ENCODE measurements at places on chromosomes 1 and 21.

- no peak for DNase-seq
These were observed 19.0 kb upstream of the PTPN14 start for GRCh38 chr1:214570442-214570841.

DNA sequence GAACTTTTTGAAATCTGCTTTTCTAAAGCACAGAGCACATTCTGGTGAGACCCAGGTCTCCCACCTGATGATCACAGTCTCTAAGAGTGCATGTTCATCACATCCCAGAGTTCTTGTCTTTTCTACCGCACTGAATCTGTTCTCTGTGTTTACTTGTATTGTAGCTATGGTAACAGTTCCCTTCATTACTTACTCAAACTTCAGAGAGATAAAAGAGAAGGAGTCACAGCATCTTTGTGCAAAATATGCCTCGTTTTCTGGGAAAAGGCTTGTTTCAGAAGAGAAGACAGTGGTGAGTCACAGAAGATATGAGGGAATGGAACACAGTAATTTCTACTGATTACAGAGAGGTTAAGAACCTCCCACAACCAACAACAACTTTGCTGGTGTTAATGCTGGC lies 580.6 kb downstream of the PLA2G4A start:
- no peak for DNase-seq

GRCh38 chr1:38285807-38286530 lies 239.4 kb upstream of the POU3F1 start:
- DNase-seq: no peak

DNA sequence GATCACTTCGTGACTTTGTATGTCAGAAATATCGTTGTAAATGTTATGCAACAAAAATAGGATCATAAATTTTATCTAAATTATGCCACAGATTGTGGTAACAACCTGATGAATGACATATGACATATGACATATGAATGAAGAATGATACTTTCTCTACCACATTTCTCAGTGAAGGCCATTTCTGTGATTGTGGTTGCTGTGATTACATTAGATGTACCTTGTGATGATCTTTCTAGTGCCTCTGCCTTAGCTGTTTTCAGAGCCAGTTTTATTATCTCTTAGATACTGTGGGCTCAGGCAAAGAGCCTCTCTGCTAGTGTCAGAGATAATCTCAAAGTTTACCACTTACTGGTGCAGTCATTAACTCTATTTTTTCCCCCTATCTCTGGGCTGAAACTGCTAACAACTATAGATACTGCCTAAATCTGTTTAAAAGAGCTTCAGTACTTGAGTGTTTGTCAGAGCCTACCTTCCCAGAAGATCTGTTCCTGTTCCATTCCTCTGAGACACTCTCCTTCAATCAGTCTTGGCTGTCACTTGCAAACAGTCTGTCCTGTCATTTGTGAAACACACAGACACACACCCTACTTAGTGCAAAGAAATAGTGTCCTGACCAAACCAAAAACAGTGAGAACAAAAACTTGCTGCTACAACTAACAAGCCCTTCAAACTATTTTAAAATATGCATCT lies 55.5 kb downstream of the HMCN1 start:
- DNase-seq: no peak

DNA sequence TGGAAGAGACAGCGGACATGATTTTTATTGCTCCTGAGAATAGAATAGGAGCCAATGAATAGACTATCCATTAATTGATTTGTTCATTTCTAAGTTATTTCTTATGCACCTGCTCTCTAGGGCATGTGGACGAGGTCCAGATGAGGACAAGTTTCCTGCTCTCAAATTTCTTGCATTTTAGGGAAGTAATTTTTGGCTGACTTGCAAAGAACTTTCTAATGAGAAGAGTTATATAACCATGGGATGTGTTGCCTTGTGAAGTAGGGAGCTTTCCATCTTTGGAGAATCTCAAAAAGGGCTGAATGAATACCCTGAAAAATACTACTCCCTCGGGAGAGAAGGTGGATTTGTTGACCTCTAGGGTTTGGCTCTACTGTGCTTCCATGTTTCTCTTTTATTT lies 243.0 kb downstream of the KIF26B start:
- DNase-seq: no peak

DNA sequence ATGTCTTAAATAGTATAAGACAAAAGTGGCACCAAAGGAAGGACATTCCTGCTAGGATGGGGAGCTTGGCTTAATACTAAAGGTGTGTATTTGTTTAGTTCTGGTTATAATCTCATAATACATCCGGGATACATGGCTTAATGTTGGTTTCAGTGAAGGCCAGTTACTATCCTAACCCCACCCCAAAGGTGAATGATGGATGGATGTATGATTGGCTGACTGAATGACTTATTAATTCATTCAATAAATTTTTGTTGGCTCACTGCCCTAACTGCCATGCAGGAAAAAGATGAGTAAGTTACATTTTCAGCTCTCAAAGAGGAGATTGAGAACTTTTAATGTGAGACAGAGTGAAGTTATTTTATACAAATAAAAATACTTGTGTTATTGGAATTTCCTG lies 52.2 kb downstream of the PHACTR4 start:
- no peak for DNase-seq

DNA sequence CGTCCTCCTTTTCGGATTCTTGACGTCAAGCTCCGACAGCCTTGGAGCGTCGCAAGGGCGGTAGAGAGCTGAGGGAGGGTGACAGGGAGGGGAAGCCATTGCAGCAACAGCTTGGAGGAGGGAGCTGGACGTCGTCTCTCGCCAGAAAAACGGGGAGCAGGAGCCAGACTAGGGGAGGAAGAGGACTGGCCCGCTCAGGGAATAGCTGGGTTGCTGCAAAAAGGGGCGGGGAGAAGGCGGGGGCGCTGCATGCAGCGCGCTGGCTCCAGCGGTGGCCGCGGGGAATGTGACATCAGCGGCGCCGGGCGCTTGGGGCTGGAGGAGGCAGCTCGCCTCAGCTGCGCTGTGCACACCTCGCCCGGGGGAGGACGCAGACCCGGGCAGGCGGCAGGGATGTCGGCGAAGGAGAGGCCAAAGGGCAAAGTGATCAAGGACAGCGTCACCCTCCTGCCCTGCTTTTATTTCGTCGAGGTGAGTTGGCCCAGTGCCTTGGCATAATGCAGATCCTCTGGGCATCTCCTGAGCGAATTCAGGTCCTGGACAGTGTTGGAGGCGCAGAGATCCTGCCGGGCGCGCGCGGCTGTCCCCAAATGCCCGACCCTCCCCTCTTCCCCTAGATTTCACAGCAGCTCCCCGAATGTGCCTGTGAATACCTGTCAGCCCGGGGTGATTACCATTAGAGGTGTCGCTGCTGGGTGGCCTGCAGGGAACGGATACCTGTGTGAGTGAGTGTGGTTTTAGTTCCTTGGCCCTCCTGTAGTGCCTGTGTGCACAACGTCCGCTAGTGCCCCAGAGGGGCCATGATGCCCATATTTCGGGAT lies at the start of gene PLPPR4:
PLPPR4 (plus strand) TSS at position 292 of the 821 bp plus-strand sequence; CDS start at position 394, 102 bp downstream.
- no peak for DNase-seq

DNA sequence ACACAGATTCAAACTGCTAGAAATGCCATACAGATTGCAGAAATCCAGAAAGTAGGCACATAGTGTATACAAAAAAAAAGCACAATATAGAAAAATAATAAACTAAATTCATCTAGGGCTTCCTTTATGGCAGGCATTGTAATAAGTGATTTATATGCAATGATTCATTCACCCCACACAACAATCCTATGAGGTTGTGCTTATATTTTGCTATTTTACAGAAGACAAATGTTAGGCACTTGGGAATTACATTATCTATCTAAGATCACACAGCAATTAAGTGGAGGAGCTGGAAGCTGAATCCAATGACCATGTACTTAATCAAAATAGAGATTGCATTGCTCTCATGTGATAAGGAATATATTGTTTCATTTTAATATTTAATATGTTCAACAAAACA lies 225.7 kb upstream of the KCNK2 start:
- DNase-seq: no peak

DNA sequence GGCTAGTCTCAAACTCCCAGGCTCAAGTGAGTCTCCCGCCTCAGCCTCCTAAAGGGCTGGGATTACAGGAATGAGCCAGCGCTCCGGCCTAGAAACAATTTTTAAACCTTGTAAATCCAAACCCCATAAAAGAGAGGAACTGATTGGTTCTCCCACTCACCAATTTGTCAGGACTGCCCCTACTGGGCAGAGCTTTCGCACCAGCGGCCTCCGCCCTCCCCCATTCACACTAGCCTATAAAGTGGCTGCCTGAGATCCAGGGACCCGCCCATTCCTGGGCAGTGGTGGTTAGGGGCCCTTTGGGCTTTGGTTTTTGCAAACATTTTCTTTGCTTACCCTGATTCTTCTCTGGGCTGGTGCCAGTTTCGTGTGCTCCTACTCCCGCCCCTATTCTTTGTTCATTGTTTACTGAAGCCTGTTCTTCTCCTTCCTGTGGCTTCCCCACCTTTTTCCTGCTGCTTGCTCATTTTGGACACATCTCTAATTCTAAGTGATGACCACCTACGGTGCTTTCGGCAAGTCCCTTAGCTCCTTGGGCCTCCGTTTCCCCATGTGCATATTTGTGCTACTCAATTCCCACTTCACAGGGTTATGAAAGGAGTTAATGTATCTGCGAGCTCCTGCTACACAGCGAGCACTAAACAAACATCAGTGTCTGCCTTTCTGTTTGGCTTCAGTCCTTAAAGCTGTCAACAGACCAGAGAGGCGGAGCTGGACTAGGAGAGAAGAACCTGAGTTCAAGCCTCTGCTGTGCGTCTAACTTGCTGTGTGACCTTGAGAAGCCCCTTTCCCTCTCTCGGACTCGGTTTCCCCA lies 39.8 kb upstream of the CLIC4 start:
- peak; percentile 65 for DNase-seq

- no peak for DNase-seq
These were observed 2.2 kb downstream of the SPATA6 start for GRCh38 chr1:48469616-48470480.

DNA sequence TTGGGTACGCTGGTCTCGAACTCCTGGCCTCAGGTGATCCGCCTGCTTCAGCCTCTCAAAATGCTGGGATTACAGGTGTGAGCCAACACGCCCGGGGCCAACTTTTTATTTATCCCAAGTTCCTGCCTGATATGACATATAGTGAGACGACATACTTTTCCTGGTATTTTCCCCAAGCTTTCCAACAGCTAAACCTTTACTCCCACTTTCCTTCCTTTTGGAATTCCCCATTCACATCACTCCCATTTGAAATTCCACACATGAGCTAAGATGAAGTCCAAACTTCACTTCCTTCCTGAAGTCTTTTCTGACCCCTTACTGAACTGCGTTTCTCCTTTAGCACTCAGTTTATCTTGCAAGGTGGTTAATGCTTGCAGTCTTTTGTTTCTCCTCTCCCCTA lies 64.1 kb downstream of the S1PR1 start:
- no peak for DNase-seq

- no peak for DNase-seq
These were observed 153.8 kb downstream of the HHAT start for GRCh38 chr1:210482491-210482890.
